KBM-7 (cell line): ENCODE measurements at places on chromosomes 1 and 21.
A peak's percentile ranks its signal among the peaks of the same experiment; 100 is the strongest.

DNA sequence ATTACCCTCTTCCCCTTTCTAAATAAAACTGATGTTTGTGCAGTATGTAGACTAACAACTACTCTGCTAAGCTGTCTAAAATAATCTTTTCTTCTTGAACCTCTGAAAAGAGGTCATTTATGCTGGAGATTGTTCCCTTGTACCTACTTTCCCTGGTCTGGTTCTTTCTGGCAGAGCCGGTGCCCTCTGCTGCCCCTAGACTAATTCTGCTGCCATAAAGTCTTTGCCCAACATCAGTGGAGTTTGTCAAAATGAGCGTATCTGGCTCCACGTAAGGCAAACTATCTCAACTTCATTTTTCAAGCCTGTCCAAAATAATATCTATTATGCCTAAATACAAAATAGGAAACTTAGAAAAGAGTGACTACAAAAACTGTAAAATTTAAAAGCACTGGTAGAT lies 30.9 kb upstream of the ANGPTL7 start:
- no peak for DNase-seq

DNA sequence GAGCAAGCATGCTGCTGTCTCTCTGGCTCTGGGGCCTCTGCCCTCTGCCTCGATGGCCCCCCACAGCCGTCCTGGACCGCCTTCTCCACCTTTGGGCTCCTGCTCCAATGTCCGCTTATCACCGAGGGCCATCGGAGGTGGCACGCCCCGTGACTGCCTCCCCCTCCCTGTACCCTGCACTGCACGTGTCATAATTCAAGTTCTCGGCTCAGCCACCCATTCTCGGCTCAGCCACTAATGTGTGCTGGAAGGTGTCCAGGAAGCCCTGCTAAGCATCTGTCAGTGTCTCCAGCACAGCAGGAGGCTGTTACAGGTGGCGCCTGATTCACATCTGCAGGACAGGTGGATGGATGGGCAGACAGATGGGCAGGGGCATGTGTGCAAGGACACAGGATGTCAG lies 45.5 kb downstream of the TP73 start:
- DNase-seq, result no peak

DNA sequence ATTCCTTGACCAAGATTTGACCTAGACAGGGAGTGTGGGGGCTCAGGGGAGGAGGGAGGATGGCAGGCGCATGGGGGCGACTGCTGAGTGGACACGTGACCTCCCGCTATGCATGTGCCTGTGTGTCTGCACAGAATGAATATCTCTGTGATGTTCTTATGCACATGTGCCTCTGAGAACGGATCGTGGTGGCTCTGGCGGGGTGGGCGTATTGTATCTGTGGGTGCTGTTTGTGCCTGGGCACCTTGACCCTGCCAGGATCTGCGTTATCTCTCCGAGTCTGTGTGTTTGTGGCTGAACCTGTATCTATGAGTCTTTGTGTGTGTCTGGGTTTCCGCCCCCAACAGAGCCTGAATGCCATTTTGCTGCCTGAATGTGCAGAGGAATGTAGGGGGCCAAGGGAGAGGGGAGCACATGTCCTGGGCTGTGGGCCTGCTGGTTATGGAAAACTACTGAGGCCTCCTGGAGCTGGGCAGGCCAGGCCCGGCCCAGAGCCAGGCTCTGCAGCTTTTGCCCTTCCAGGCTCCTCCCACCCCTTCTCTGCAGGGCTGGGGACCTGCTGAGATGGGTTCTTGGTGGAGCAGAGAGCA lies 102.5 kb downstream of the EBNA1BP2 start:
- no peak for DNase-seq

- no peak for DNase-seq
Measured at GRCh38 chr1:52707927-52708655, 9.9 kb upstream of the COA7 start.

DNA sequence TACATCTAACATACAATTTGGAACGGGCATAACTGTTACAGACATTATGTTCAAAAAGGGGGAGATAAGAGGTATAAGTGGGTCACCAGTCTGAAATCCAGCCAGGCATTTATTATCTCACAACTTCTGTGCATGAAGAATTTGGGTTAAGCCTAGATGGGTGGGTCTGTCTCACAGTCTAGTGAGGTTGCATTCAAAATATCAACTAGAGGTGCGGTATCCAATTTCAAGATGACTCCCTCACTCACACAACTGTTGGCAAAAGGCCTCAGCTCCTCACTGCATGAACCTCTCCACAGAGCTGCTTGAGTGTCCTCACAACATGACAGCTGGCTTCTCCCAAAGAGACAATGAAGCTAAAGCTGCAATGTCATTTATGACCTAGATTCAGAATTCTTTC lies 4.7 kb downstream of the AUNIP start:
- DNase-seq, result no peak

- peak; percentile 85 for DNase-seq
Measured at GRCh38 chr1:12173631-12174121, 6.9 kb downstream of the TNFRSF1B start.

- DNase-seq, result no peak
Measured at GRCh38 chr1:14553711-14554110, 44.8 kb upstream of the KAZN start.

- no peak for DNase-seq
Measured at GRCh38 chr1:158169105-158169504, 11.6 kb upstream of the CD1D start.

- DNase-seq, result peak; percentile 53
Measured at GRCh38 chr1:115877511-115877910, 36.6 kb upstream of the NHLH2 start.

DNA sequence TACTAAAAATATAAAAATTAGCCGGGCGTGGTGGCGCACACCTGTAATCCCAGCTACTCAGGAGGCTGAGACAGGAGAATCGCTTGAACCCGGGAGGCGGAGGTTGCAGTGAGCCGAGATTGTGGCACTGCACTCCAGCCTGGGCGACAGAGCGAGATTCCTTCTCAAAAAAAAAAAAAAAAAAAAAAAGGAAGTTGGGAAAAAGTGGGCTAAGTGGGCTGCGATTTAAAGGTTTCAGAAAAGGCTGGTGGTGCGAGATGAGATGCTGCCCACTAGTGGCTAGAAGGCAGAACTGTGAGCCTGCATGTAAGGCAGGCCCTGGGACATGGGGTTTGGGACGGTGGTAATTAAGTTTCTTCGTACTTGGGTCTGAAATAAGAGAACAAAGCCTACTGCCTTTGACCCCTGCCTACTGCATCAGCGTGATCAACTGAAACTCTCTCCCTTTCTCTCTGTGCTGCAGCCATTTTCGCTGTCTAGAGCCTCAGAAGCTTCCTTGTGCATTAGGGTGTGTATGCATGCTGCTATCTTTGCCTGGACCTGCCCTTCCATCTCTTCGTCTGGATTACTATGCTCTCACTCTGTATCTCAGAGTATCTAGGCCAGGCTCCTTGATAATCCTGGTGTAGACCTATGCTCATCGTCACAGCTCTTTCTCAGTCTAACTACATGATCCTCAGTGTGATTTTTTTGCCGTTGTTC lies 12.4 kb downstream of the FMOD start:
- DNase-seq, result peak; percentile 86

DNA sequence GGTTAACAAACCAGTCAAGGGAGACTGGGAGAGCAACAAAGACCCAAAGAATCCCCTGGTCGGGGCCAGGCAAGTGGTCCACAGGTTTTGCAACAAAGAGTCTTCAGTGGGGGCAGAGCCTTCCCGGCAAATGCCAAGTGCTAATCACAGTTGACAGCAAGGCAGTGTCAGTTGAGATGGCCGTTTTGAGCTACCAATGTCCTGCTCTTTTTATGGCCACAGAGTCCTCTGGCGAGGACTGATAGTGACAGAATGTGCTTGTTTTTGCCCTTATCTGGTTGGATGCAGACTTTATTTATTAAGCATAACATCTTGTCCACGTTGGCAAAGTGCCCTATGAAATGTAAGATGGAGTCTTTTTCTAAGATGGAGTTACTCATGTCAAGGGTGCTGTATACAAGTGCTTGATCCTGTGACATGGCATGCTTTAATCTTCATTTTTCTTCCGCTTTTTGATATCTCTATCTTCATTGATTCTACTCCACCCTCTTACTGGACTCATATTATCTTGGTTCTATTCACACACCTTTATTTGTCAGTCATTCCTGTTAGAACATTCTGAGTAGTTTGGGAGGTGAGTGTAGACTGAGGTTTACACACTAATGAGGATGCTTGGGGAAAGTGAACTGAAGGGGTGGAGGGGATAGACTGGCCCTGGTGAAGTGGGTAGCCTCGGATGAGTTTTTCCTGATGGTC lies 51.8 kb downstream of the KCNK1 start:
- DNase-seq, result no peak

- no peak for DNase-seq
Measured at GRCh38 chr1:204571128-204571527, 54.9 kb downstream of the MDM4 start.

DNA sequence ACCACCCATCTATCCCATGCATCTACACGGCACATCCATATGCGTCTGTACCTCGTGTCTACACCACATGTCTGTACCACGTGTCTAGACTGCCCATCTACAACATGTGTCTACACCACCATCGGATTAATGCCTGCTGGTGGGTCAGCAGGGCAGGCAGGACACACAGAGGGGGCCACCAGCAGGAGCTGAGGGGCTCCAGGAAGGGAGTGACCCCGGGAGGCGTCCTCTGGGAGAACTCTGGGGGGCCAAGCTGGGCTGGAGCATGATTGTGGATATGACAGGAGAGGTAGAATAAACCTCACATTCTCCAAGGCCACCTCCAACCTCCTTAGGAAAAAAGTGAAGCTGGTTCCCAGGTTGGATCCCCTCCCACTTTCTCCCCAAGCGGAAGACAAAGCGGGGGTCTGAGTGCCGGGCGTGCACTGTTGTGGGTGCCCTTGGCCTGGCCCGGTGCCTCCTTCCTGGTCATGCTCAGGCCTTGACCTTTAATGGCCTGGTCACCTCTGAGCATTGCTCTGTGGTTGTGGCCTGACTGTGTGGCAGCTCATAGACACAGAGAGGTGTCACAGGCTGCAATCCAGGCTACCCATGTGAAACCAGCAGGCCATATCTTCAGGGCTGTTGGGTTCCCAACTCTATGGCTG lies 881 bp upstream of the ACTRT2 start:
- no peak for DNase-seq

GRCh38 chr1:78649628-78650027 lies at the start of gene IFI44:
Gene IFI44 (plus strand): TSS chr1:78649831. CDS start chr1:78650196, 365 bp downstream.
- DNase-seq, result peak; percentile 72

DNA sequence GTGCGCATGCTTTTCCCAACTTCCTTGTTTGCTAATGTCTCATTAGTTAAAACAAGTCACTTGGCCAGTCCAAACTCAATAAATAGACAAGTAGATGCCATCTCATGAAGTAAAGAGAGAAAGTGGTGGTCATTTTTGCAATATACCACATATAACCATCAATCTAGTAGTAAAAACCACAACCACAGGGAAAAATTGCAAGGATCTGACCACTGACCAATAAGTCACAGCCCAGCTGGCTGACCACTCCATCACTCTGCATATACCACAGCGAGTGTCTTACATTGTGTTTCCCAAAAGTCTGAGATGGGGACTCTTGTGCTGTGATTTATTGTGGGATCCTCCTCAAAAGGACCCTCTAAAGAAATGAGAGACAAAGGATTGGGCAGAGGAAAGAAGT lies 76.0 kb downstream of the FH start:
- DNase-seq, result no peak

DNA sequence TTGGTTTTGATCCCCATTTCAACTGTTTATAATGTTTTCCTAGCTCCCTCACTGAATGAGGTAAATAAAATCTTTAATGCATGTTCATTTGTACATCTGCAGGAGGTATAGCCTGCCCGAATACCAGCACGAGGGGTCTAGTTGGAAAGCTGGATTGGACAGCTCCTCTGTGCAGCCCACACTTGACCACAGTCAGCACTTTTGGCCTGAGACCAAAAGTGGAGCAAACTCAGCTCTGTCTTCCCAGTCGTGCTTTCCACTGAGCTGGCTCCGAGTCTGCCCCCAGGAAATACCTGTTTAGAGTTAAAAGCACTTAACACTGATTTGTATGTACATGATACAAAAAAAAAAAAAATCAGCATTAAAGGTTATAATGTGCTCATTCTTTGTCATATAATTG lies 224.4 kb downstream of the DSCAM start:
- no peak for DNase-seq

GRCh38 chr21:16873596-16873995 lies 639.2 kb upstream of the CXADR start:
- DNase-seq, result no peak

GRCh38 chr1:22712502-22713271 lies 2.0 kb downstream of the EPHB2 start:
- DNase-seq, result no peak

DNA sequence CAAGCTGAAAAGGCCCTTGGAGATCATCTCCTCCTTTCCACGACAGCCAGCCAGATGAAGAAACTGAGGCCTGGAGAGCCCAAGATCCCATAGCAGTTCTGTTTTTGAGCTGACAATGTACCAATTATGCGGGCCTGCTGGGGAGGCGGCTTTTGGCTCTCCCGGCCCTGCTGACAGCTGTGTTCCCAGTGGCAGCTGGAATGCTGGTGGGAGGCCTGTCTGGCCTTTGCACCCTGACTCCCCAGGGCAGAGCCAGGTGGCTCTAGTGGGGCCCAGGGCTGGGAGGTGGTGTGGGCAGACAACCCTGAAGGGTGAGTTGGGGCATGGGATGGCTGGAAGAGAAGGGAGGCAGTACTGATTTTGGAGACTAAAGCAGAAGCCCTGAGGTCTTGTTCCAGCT lies 30.7 kb upstream of the WASF2 start:
- no peak for DNase-seq

- no peak for DNase-seq
Measured at GRCh38 chr1:238778113-238778512, 608.3 kb upstream of the CHRM3 start.

DNA sequence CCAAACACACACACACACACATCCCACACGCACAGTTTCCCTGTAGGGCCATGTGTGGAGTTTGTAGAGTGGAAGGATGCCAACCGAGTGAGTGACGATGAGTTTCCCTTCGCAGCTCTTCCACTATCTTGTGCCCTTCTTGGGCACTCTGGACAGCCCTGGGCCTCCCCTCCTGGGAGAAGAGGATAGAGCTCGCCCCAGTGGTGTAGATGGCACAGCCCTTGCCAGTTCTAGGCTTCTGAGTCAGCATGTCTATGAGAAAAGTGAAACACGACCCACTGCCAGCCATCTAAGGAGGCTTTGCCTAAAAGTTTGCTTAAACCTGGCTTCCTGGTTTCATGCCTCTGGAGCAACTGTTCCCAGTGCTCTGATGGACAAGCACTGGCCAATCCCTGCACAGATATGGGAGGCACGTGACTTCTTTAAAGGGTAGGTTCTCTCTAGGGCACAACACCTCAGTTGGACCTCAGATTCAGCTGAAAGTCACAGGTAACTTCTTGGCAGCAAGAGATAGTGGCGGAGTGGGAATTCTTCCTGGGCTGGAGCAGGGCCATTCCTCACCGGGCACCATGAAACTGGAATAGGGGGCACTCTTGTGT lies 195.9 kb upstream of the GALNT2 start:
- no peak for DNase-seq

GRCh38 chr1:26102526-26102925 lies 9.1 kb upstream of the PDIK1L start:
- no peak for DNase-seq

GRCh38 chr1:201261771-201262547 lies 21.3 kb upstream of the PKP1 start:
- DNase-seq, result no peak
